Tibial nerve (tissue), 4 donors: ENCODE measurements at places on chromosomes 3 and 15.

DNA sequence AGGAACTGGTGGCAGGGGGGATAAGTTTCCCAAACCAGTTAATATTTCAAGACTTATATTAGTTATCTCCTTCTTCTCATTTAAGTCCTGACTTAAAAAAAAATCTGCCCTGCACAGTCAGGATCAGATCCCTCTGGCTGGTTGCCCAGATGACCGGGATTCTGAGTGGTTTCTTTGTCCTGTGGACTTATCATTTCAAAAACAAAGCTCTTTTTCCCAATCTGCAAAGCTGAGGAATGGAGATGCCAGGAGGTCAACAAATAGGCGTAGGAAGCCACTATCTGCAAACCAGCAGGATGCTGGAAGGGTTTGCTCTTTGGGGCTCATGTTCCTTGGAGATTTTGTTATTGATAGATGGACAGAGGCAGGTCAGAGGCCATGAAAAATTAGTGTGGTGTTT lies 5.8 kb downstream of the C3orf20 start:
- DNase-seq, result no peak

GRCh38 chr3:160099834-160100233 lies 111.2 kb downstream of the IL12A start:
- no peak for DNase-seq

DNA sequence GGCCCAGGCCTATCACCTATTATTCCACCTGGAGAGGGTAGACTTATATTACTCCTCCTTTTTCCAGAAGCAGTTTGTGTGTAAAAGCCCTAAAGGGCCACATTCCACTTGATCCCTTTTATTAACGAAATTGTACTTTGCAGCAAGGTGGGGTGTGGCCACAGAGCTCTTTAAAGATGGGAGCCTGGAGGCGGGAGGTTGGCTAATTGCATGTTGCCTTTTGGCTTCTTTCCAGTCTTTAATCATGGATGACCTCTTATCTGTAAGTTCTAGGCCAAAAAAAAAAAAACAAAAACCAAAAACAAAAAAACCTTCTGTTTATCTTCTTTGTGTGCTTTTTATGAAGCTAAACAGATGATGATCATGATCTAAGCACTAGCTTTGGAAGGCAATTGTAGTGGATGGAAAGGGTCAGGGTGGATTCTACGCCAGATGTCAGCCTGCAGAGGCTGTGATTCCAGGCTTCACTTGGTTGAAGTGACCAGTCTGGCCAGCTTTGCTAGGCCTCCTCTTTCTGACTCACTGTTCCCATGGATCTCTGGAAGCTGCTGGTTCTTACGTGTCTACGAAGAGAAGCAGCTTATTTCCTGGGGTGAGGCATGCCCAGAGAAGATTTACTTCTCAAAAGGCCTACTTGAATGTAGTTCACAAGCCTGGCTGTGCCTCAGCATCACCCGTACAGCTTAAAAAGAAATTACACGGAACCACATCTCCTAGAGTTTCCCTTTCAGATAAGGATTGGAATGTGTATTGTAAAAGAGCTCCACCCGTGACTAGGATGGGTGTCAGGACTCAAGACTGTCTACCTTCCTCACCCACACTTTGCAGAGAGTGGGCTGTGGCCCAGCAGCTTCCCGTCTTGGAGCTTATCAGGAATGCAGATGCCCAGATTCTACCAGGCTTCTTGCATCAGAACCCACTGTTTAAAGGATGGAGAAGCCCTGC lies 330.9 kb upstream of the C2CD4B start:
- DNase-seq, result no peak

- no peak for DNase-seq
Measured at GRCh38 chr3:112774293-112774926, 72.3 kb downstream of the CD200R1L start.

GRCh38 chr3:6250167-6250566 lies 610.7 kb upstream of the GRM7 start:
- no peak for DNase-seq

DNA sequence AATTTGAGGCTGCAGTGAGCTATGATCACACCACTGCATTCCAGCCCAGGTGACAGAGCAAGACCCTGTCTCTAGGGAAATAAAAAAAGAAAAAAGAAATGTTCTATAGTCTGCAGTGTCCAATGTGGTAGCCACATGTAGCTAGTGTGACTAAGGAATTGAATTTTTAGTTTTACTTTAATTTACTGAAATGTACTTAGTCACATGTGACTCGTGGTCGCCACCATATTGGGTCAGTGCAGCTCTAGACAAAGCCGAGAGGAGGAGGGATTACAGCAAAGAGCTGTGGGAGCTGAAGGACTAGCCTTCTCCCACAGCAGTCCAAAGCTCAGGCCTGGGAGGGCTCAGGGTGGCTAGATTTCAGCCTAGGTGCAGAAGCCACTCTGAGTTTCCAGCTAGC lies 65.9 kb upstream of the NTRK3 start:
- no peak for DNase-seq

DNA sequence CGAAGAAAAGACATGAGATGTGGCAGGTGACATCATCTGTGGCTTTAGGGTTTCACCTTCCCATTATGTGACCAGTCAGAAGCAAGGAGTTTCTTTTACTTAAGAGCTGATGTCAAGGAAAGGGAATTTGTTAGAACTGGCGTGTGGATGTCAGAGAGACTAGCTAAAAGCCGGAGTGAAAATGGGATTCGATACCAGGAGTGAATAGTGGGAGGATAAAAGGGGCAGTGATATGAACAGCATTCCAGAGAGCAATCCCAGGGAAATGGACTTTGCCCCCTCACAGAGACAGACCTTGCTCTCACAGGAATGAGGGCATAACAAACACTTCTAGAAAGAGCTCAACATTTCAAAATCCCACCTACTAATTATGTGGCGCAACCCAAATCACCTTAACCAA lies 5.9 kb upstream of the FMN1 start:
- DNase-seq, result no peak

DNA sequence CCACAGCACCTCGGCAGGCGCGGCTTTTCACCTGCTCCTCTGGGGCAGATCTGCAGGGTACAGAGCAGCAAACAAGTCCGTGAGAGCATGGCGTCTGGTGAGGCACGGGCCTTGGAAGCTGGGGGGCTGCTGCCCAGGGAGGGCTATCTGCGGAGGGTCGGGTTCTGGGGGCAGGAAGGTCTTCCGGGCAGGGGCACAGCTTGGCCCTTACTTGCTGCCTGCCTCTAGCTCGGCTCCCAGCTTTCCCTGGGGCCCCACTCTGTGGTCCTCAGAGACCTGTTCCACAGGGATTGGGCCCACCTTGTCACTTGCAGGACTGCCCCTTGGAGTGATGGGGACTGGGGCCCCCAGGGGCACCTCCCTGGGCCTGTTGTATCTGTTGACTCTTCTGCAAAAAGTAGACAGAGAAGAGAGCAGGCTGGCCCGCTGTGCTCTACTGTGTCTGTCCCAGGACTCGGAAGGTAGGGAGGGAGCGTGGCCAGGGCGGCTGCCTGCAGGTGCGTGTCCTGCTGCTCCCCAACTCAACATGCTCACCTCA lies 84.1 kb downstream of the TBC1D2B start:
- no peak for DNase-seq

DNA sequence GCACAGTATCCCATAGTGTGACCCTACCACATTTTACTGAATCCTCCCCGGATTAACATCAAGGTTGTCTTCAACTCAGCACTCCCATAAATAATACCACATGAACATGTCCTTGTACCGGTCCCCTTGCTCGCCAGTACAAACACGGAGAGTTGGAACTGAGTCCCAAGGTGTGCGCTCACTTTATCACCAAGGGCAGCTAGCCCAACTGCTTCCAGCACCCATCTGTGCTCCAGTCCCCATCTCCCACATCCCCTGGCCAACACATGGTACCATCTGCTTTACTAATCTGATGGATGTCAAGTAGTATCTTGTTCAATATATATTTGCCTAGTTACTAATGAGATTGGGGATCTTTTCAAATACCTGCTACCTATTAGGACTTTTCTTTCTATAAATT lies 64.7 kb downstream of the ISG20 start:
- DNase-seq, result no peak
